ENCODE measurements at places on chromosomes 12 and 14.

- no peak for DNase-seq
Observed at GRCh38 chr12:50256761-50257160, 26.6 kb downstream of the LIMA1 start.

DNA sequence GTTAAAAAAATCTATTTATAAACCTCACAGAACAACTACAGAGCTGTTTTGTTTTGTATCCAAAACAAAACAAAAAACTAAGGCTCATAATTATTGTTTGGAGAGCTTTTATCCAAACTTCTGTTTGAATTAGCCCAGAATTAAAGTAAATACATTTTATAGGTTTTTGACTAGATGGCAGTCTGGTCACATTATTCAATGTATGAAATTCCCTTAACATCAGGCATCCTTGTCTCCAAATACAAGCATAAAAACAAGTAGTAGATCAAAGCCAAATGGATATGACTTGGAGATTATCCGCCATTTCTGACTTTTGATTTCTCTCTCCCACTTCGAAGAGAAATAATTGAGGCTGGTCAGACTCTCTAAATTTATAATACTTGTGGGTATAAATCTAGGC is 63.5 kb downstream of the SLC38A1 start:
- DNase-seq = no peak

- DNase-seq = no peak
Observed at GRCh38 chr14:100041271-100041670, 24.0 kb upstream of the EVL start.

GRCh38 chr12:546265-546919 is 86.7 kb downstream of the B4GALNT3 start:
- no peak for DNase-seq

- no peak for DNase-seq
Observed at GRCh38 chr12:118361889-118362288, 10.8 kb downstream of the TAOK3 start.

DNA sequence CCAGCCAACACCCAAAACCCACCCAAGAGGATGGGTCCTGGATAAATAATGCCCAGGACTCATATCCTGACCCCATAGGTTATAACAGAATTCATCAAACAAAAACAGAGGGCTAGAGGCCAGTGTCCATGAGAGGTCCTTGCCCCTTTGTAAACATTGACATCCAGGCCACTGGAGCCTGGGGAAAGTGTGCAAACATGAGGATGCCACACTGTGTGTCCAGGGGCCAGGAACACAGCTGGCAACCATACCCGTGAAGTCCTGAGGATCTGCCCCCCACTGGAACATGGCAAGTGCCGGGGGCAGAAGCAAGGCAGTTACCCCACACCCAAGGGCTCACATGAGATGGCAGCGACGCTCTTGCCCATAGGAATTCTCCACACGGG is 4.2 kb upstream of the KMT2D start:
- DNase-seq = no peak

GRCh38 chr12:71652656-71653055 is 11.0 kb downstream of the ZFC3H1 start:
- no peak for DNase-seq

GRCh38 chr14:90985601-90986242 is 74.7 kb downstream of the RPS6KA5 start:
- no peak for DNase-seq

DNA sequence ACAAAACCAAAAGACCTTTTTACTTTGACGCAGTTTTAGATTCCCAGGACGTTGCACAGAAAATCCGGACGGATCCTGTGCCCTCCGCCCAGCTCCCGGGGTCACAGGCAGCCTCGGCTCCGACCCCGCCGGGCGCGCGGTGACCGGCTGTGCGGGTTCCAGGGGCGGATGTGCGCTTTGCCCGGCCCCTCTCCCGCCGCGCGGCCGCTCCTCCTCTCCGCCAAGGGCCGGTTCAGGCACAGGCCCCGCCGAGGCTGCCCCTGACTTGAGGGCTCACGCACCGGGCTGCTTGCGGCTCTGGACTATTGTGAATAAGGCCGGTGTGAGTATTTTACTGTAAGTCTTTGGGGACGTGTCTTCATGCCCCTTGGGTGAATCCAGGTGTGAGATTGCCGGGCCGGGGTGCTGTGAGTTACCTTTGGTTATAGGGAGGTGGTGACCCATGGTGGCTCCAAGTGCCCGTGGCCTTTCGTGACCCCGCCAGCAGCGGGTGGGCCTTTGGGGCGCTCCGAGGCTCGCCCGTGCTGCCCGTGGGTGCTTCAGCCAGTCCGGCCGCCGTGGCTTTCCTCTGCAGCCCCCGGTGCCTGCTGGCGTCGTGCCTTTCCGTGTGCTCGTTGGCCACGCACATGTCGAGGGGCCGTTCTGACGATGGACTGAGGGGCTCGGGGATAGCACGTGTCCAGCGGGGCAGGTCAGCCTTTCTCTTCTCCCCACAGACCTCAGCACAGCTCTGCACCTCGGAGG is 45.9 kb downstream of the NOC4L start:
- DNase-seq = no peak

DNA sequence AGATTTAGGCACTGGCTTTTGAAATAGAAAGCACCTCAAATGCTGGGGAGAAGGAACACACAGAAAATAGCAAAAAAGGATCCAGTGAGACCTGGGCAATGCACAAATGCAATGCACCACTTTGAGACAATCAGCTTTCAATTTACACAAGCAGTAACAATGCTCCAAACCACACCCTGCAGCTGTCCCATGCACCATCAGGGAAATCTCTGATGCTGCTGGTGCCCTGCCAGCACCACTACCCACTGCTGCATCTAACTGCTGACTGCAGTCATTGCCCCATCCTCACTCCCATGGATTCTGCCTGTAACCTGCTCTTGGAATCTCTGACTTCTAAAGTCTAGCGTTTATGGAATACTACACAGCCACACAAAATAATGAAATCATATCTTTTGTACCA is 21.0 kb upstream of the HMGA2 start:
- no peak for DNase-seq

DNA sequence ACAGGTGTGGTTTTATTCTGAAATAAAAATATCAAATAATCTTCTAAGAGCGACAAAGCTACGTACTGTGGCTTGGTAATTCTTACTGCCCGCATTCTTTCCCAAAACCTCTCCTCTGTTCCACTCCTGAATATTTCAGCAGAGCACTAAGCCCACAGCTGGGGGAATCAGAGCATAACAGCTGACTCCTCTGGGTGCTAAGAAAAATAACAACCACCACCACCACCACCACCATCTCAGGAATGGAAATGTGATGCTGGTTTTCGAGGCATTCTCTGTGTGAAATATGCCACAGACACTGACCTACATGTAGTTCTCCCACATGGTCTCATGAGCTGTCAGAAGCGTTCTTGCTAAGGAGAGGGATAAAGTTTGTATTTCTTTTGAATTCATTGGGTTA is 183.7 kb downstream of the BMP4 start:
- no peak for DNase-seq

- no peak for DNase-seq
Observed at GRCh38 chr12:91766454-91766853, 379.2 kb downstream of the BTG1 start.

DNA sequence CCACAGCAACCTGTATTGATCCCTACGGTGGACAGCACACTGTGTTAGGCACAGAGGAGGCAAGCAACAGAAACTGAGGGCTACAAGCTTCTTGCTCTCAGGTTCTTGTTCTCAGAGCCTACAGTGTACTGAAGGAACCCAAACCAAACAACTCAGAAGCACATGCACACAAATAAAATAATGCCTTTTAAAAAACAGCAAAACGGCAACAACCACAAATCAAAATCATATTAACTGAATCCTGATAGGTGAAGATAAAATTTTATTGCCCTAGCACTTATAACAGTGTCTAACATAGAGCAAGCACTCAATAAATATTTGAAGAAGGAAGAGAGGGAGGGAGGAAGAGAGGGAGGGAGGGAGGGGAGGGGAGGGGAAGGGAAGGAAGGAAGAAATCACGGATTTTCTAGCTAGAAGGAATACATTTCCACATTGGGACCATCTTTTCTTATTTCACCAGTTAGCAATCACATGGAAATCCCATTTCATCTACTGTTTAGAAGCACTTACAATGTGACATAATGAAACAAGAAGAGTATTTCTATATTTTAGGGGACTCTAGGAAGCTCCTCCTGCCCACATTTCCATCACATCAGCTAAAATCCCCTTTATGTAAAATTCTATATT is 27.2 kb downstream of the DMAC2L start:
- no peak for DNase-seq

- DNase-seq = no peak
Observed at GRCh38 chr14:82422230-82422629, 888.6 kb upstream of the SEL1L start.

DNA sequence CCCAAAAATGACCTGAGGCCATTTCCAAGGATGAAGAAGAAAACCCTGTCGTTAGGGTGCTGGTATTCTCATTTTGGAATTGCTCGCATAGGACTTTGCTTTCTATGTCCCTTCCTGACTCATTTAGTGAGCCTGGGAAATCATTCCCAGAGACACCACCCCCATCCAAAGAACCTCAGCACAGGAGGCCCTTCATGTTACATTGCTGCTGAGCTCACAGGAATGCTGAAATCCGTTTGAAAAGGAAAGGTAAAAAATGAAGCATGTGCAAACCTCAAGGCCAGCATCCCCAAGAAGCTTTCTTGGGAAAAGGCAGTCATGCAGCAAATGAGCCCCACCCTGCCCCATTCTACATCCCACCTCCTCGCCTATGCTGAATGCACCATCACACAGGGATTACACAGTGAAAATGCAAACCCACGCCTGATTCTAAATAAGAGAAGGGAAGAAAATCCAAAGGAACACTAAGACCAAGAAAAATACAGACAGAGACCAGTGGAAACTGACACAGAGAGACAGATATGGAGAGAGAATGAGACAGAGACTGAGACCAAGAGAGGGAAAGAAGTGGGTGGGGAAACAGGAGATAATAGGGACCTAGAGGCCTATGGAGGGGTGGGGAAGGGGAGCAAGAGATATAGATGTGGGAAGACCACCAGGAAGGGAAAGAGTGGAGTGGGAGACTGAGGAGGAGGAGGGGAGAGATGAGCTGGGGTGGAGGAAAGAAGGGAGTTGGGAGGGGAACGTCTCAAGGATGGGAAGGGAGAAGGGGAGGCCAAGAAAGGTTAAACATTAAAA is 33.5 kb downstream of the NIN start:
- no peak for DNase-seq

- peak; percentile 68 for DNase-seq
Observed at GRCh38 chr12:67698672-67699581, 50.4 kb downstream of the DYRK2 start.

DNA sequence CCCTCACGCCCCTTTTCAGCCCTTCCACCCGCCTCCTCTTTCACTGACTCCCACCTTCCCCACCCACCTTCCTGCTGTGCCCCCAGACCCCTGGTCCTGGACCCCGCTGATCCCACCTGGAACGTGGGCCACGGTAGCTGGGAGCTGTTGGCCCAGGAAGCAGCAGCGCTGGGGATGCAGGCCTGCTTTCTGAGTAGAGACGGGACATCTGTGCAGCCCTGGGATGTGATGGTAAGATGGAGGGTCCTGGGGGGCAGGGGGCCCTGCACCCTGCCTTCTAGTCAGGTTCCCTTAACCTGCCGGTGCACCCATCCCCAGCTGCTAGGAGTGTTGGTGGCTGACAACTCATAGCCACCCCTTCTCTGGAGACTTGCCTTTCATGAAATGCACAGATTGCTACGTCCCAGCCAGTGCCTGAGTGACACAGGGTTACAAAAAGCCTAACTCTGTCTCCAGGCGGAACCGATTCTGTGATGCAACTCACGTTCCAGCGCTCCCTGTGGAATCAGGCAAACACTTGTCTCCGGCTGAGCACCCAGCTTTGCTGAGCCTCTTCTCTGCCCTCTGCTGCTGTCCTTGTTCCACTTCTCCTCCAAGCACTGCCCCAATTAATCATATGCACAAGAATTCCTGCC is 15.0 kb upstream of the OAS2 start:
- peak; percentile 83 for DNase-seq

DNA sequence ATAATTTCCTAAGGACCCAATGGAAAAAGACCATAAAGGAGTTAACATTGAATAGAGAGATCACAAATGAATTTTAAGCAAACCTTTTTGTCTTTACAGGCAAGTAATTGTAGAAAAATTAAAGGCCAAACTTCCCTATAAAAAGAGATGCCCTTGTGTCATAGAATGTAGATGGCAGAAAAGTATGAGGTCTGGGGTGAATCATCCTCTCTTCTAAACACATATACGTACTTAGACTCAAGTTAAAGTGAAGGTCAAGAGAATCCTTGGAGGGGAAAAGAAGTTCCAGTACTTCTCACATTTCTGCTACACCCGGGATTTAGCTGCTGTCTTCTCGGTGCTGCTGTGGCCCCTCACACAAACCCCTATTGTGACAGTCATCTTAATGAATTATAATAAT is 116.2 kb upstream of the ARID2 start:
- no peak for DNase-seq

DNA sequence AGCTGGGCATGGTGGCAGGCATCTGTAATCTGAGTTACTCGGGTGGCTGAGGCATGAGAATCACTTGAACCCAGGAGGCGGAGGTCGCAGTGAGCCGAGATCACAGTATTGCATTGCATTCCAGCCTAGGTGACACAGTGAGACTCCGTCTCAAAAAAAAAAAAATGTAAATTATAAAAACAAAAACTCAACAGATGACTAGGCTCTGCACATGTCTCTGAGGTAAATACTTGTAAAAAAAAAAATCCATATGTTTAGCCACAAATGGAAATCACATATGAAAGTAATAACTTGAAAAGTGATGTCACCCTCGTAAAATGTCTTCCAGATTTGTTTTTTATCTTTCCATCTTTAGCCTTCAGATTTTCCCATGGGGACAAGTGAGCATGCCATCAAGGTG is 85.0 kb downstream of the KICS2 start:
- DNase-seq = no peak

GRCh38 chr12:53696285-53696654 is 20.4 kb upstream of the ATP5MC2 start:
- DNase-seq = peak; percentile 97

DNA sequence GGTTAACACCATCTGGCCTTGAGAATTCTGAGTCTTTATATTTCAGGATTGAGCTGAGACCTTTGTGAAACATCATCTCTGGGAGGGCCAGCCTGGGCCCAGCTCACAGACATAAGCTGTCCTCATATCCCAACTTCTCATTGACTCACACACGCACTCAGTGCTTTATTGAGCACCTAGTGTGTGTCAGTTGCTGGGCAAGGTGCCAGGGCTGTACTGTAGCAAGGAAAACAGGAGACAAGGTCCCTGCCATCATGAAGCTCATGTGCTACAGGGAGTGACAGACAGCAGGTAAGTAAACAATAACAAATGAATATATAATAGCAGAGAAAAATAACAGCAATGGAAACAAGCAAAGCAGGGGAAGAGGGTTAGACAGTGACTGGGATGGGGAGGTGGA is 30.5 kb upstream of the CCDC63 start:
- no peak for DNase-seq

GRCh38 chr14:68039593-68039992 is 220.0 kb downstream of the RAD51B start:
- DNase-seq = no peak

- DNase-seq = no peak
Observed at GRCh38 chr14:91774140-91775096, 42.5 kb upstream of the CATSPERB start.
